Erythroblast (primary cell): ENCODE measurements at places on chromosomes 11 and 22.

- no peak for DNase-seq
Measured at GRCh38 chr22:46024136-46024840, 47.3 kb upstream of the WNT7B start.

GRCh38 chr11:1192741-1193325 lies 30.0 kb upstream of the MUC5B start:
- no peak for DNase-seq

GRCh38 chr11:8382436-8383053 lies 118.9 kb upstream of the LMO1 start:
- DNase-seq: no peak

- DNase-seq: peak; percentile 59
Measured at GRCh38 chr11:78504181-78504580, 70.5 kb downstream of the NARS2 start.

GRCh38 chr22:44275631-44275995 lies 37.1 kb downstream of the SHISAL1 start:
- DNase-seq: no peak

DNA sequence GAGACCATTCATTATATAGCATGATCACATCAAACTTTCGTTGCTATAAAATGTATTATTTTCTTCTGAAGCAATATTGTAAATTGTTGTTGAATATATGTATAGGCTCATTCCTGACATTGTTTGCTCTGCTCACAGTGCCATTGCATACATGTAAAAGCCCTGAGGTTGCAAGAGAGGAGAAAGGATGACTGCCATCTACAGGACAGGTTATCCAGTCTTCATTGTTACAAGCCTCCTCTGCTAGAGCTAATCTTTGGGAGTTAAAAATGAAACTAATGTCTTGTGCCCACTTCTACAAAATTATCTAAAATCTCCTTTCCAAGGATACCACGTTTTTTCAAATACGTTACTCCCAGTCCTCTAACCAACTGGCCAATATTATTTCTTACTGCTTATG lies 16.4 kb upstream of the OR5AL1 start:
- DNase-seq: no peak

- DNase-seq: no peak
Measured at GRCh38 chr11:86091566-86091965, 22.7 kb upstream of the PICALM start.
